NCI-H82 (cell line): ENCODE measurements at places on chromosomes 13 and 19.
A peak's percentile ranks its signal among the peaks of the same experiment; 100 is the strongest.

DNA sequence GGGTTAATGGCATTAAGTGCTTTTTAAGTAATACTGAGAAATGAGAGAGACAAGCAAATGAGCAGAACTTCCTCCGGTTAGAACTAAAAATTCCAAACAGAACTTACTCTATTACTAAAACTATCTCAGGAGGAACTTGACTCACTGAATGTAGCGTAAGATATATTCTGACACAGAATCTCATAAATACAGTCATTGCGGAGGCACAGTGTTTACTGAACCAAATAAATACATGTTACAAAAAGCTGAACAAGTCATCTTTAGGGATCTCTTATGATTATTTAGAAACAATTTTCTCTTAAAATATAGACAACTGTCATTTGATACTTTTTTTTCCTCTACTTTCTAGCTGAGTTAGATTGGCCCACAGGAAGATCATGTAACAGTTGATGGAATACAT lies 283.1 kb downstream of the KLF12 start:
- DNase-seq, result no peak

DNA sequence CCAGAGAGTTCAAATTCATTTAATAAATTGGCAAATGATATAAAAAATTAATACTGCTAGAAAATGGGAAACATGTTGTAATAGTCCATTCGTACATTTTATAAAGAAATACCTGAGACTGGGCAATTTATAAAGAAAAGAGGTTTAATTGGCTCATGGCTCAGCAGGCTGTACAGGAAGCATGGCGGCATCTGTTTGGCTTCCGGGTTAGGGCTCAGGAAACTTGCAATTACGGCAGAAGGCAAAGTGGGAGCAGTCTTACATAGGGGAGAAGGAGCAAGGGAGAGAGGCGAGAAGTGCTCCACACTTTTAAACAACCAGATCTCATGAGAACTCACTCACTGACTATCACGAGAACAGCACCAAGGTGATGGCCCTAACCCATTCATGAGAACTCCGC lies 512.0 kb downstream of the DACH1 start:
- DNase-seq, result peak; percentile 13

DNA sequence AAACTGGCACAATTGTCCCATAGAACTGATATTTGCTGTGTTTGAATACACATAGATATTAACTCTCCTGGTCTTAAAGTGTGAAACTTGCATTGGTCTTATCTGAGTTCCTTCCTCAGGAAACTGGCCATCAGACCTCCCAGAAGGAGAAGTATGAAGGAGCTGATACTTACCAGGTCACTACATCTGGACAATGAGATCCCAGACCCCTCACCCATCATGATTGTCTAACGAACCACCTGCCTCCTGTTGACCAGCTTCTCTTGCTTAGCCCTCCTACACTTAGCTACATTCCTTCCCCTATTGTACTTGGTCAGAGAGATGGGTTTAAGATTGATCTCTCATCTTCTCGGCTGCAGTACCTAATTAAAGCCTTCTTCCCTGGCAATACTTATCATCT lies 413.3 kb downstream of the KCTD12 start:
- no peak for DNase-seq

GRCh38 chr13:30690282-30691188 lies 44.8 kb upstream of the ALOX5AP start:
- DNase-seq, result no peak

GRCh38 chr13:51107996-51108395 lies 3.1 kb downstream of the C13orf42 start:
- DNase-seq, result peak; percentile 38

GRCh38 chr19:49333811-49334288 lies 1.4 kb upstream of the CD37 start:
- no peak for DNase-seq

DNA sequence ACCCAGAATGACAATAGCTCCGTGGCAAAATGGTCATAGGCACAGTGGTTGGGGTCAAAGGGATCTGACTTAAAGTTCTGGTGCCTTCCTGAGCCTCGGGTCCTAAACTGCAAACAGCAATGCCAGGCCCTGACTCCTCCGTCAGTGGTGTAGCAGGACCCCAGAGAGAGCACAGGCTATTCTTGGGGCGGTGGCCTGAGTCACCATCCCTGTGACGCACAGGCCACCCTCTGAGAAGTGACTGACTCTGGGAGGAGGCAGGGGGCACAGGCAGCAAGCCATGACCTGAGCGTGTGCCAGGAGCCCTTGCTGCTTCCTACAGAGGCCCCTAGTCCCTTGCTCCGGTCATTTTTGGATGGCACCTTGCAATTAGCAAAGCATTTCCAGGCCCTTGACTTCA lies 18.7 kb downstream of the PLVAP start:
- DNase-seq, result no peak

DNA sequence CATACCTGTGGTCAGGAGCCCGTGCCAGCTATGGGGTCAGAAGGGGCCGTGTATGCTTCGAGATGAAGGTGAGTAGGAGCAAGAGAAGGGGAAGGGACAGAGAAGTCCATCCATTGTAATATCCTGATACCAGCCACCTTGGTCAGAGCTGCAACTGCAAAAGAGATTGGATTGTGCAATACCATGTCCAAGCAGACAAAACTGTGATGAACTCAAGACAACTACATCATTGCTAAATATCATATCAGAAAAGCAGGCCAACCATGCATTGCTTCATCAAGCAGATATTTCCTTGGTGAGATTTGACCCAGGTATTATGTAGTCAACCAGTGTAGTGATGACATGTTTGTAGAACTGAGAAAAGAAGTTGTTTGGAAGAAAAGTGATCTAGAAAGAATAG lies 12.1 kb downstream of the HNRNPUL1 start:
- no peak for DNase-seq

DNA sequence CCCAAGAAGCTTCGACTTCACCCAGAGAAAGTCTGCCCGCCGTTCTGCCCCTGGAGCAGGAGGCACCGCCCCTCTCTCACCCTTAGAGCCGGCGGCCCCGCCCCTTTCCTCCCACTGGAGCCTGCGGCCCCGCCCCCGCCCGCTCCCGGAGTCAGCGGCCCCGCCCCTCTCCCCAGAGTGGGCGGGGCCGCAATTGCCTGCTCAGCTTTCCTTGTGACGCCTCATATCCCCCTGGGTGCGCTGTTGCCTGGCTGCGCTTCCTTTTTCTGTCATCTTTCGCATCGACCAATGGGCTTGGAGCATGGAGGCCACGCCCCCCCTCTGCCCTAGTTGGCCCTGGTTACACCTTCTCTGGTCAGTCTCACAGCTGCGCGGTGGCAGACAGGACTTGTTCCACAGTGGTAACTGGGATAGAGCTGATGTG lies 38.2 kb upstream of the ZNF492 start:
- DNase-seq, result peak; percentile 14

- DNase-seq, result no peak
Measured at GRCh38 chr13:26623125-26623524, 65.6 kb downstream of the WASF3 start.

GRCh38 chr19:5364674-5365073 lies 24.1 kb upstream of the PTPRS start:
- DNase-seq, result no peak

DNA sequence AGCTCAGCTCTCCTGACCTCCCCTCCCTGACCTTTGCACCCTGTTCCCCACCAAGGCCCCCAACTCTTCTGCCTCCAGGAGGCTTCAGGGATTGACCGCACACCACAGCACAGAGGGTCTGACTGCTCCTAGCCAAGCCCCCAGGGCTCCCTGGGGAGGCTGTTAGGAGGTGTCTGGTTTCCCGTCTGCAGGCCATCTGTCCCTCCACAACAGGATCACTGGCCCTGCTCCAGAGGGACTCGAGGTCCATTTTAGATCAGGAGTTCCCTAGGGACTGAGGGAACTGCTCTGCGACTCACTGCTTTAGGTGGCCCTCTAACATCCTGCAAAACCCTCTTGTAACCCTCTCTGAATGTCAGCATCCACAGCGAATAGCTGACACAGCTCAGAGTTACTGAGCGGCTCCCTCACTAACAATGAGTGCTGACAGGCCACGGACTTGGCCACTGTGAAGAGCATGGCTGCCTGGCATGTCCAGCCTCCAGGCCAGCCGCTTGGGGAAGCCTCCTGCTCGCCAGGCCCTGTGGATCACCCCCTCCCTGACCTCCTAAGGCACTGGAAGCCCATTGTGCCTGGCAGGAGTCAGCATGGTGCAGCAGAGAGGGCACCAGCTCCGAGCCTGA lies 17.7 kb downstream of the GRIK5 start:
- DNase-seq, result peak; percentile 99

- peak; percentile 46 for DNase-seq
Measured at GRCh38 chr13:68810660-68811059, 1297.0 kb upstream of the ATXN8OS start.

- DNase-seq, result no peak
Measured at GRCh38 chr19:35212241-35212640, 16.3 kb downstream of the FAM187B start.

GRCh38 chr13:50060718-50061117 lies 45.5 kb downstream of the KCNRG start:
- DNase-seq, result no peak

DNA sequence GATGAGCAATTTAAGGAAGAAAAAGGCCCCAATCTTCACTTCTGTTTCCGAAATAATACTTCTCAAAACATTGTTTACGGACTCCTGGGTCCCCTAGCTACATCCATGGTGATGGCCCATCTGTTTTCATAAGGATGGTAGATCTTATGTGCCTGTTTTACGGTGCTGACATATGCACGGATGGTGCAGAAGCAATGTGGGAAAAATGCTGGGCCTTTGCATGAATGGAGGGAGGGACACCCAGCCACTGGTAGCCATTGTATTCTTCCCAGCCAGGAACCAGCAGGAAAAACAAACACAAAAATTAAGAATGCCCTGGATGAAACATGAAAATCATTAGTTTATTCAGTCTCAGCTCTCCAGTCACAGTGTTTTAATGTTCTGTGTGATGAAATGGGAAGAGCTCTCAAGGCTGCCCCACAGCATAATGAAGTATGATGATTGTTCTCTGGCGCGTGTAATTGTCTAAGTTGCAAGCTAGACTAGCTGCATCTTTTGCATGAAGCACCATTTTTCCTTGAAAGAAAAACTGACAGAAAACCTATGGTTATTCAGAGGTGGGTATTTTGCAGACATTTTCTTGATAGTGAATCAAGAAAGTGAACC lies 1201.1 kb upstream of the SLC10A2 start:
- no peak for DNase-seq

DNA sequence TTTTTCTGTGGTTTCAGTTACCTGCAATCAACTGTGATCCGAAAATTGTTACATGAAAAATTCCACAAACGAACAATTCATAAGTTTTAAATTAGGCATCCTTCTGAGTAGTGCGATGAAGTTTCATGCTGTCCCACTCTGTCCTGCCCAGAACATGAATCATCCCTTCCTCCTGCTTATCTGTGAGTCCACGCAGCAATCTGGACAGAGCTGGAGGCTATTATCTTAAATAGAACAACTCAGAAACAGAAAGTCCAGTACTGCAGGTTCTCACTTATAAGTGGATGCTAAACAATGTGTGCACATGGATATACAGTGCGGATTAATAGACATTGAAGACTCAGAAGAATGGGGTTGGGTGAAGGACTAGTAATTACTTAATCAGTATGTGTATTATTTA lies 583.7 kb upstream of the SPRY2 start:
- DNase-seq, result no peak

DNA sequence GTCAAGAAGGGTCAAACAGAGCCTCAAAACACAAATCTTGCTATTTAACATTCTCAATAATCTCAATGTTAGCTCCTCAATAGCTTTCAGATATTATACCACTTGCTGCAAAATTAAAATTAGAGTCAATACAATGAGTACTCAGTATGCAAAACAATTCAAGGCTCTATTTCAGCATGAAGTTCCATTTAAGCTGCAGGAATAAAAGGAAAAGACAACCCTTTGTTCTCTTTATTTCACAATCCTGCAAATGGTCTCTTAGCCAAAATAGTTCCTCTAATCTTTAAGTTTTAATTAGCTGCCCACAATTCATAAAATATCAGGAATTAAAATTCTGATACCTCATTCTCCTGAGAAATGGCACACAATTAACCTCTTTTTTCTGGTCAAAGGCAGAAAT lies 40.5 kb upstream of the DCT start:
- no peak for DNase-seq

DNA sequence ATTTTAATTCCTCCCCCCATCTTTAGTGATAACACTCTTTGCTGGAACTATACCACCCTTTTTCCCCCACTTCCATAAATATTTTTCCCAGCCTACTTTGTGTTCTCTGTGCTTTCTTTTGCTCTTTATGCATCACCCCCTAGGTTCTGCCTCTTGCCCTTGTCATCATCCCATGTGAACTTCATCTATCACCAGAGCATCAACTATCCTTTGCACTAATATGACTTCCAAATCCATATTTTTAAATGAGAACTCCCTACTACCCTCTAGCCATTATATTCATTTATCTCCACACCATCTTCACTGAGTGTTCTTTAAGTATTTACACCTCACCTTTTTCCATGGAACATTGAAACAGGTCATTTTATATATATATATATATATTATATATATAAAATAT lies 452.7 kb downstream of the FOXO1 start:
- DNase-seq, result peak; percentile 22

- DNase-seq, result no peak
Measured at GRCh38 chr13:77866971-77867370, 51.7 kb downstream of the EDNRB start.

- no peak for DNase-seq
Measured at GRCh38 chr19:51127032-51127431, 2.3 kb downstream of the SIGLEC9 start.
